Activated T-helper 2 cell treated with anti-CD3 and anti-CD28 coated beads, Interferon-gamma antibody, Interleukin-2, Interleukin-4, amounts not matched to agents 10 μg/mL and 5 μg/mL and 100 μg/mL, durations not matched to agents 14 hours and 24 hours and 36 hours (primary cell): ENCODE measurements at places on chromosomes 5 and 9.
A peak's percentile ranks its signal among the peaks of the same experiment; 100 is the strongest.

DNA sequence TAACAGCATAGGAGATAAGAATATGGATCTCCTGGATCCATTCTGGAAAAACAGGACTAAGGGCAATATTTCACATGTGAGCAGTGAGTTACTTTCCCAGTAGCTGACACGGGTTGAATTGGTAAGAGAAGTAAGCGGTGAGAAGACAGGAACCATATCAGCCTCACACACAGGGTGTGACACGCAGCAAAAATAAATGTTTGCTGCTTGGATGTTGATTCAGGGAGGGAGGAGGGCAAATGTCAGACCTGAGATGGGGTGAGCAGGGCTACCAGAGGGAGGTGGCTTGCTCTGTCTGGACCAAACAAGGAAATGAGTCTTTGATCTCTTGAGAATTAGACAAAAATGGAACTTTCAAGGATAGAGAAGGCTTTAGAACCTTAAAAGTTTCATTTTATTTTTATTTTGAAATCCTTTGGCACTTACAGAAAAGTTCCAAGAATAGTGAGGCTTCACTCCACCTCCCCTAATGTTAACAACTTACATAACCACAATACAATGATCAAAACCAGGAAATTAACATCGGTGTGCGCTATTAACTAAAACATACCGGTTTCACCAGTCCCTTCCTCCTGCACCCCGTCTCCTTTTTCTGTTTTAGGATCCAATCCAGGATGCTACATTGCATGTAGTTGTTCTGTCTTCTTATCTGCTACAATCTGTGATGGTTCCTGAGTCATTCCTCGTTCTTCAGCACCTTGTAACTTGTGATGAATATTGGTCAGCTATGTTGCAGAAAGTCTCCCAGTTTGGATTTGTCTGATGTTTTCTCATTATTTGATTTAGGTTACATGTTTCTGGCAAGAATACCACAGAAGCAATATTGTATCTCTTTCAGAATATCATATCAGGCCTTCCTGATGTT lies 20.5 kb upstream of the ARHGEF28 start:
- H3K27me3 ChIP-seq = peaks cover 17% of the 10 kb centered on the region
- H3K27ac ChIP-seq = no peak overlapping the region
- no peak overlapping the region for H3K4me3 ChIP-seq
- H3K4me1 ChIP-seq = no peaks in the 10 kb centered on the region

DNA sequence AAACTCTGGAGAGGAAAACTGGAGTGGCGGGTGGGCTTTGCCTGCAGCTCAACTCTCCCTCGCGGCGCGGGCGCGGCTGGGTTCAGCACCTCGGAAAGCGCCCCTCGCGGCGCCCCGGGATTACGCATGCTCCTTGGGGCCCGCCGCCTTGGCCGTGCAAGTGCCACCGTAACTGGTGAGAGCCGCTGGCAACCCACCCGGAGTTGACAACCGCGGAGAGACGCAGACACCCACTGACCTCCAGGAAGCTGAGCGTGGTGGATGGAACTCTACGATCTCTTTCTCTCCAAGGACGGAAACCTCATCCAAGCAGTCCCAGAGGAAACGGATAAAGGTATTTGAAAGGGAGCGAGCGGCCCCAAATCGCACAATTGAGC lies 194 bp upstream of the RXFP3 start:
- peaks cover 50% of the 10 kb centered on the region for H3K27me3 ChIP-seq
- H3K27ac ChIP-seq = no peak overlapping the region
- no peak overlapping the region for H3K4me3 ChIP-seq

- peak overlapping the region; percentile 35 for H3K27ac ChIP-seq
- peak overlapping the region; percentile 84 for H3K4me3 ChIP-seq
- H3K36me3 ChIP-seq = peaks cover 41% of the 10 kb centered on the region
- DNase-seq = no peak
Measured at GRCh38 chr9:98047002-98047401, 9.5 kb upstream of the NANS start.

- H3K4me3 ChIP-seq = no peak overlapping the region
- H3K27ac ChIP-seq = no peak overlapping the region
- no peak for DNase-seq
- H3K36me3 ChIP-seq = peaks cover 6% of the 10 kb centered on the region
- no peaks in the 10 kb centered on the region for H3K27me3 ChIP-seq
Measured at GRCh38 chr9:112997236-112997941, 14.6 kb downstream of the ZNF883 start.

GRCh38 chr5:132136906-132137305 lies 63.3 kb downstream of the CSF2 start:
- H3K36me3 ChIP-seq = peaks cover 12% of the 10 kb centered on the region
- no peak overlapping the region for H3K4me3 ChIP-seq
- H3K27me3 ChIP-seq = peaks cover 13% of the 10 kb centered on the region
- H3K27ac ChIP-seq = no peak overlapping the region

- H3K4me3 ChIP-seq = no peak overlapping the region
- no peaks in the 10 kb centered on the region for H3K36me3 ChIP-seq
- H3K27ac ChIP-seq = no peak overlapping the region
- peak; percentile 9 for DNase-seq
Measured at GRCh38 chr5:62731022-62731421, 152.4 kb downstream of the LRRC70 start.

- DNase-seq = no peak
- H3K4me3 ChIP-seq = no peak overlapping the region
- H3K36me3 ChIP-seq = no peaks in the 10 kb centered on the region
- H3K27ac ChIP-seq = no peak overlapping the region
Measured at GRCh38 chr5:19122923-19123322, 865.1 kb downstream of the CDH18 start.

GRCh38 chr5:89755024-89755423 lies 654.5 kb downstream of the CETN3 start:
- DNase-seq = no peak
- no peak overlapping the region for H3K27ac ChIP-seq
- H3K36me3 ChIP-seq = no peaks in the 10 kb centered on the region
